ENCODE measurements at places on chromosomes 2 and 18.

DNA sequence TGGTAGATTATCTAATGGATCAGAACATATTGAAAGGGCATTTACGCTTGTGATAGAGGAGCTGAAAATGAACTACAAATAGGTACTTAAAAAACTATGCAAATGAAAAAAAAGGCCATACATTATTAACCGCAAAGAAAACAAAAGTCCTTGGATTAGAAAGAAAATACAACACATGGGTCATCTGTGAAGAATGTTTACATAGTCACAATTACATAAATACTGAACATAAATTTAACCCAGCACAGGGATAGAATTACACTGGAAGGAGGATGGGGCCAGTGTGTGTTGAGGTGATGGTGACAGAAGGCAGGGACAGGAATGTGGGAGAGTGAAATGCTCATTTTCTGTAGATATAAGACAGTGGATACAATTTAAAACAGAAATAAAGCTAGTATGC is 6.6 kb downstream of the NTSR2 start:
- no peak for DNase-seq

GRCh38 chr2:134576478-134576877 is 142.3 kb downstream of the TMEM163 start:
- DNase-seq = no peak

DNA sequence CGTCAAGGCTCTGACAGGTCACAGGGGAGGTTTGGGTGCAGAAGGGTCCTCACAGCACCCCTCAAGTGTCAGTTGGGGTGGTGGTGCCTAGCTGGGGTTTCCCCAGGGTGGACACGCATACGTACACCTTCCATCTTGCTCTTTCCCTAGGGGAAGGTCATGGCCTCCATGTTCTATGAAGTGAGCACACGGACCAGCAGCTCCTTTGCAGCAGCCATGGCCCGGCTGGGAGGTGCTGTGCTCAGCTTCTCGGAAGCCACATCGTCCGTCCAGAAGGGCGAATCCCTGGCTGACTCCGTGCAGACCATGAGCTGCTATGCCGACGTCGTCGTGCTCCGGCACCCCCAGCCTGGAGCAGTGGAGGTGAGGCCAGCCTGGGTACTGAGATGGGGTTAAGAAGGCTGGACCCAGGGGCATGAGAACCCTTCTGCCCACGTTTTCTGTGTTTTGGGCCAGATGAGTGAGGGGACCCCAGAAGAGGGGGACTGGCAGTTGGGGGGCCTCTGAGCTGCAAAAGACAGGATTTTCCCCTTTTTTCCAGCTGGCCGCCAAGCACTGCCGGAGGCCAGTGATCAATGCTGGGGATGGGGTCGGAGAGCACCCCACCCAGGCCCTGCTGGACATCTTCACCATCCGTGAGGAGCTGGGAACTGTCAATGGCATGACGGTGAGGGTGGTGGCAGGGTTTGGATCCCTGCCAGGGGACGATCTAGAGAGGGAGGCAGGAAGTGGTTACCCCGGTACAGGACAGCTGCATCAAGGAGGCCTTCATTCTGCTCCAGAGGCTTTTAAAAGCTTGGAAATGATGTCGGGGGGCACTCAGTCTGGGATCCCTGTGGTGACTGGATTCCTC is 20.9 kb downstream of the SLC30A3 start:
- DNase-seq = no peak

GRCh38 chr2:172905937-172906811 is 169.5 kb upstream of the MAP3K20 start:
- DNase-seq = no peak

GRCh38 chr18:77650799-77651385 is 401.2 kb downstream of the GALR1 start:
- DNase-seq = peak; percentile 45

DNA sequence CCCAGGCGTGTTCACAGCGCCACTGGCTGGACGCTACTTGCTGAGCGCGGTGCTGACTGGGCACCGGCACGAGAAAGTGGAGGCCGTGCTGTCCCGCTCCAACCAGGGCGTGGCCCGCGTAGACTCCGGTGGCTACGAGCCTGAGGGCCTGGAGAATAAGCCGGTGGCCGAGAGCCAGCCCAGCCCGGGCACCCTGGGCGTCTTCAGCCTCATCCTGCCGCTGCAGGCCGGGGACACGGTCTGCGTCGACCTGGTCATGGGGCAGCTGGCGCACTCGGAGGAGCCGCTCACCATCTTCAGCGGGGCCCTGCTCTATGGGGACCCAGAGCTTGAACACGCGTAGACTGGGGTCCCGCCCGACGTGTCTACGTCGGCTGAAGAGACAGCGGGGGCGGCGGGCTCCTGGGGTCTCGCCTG is 891 bp upstream of the KHK start:
- DNase-seq = peak; percentile 79

DNA sequence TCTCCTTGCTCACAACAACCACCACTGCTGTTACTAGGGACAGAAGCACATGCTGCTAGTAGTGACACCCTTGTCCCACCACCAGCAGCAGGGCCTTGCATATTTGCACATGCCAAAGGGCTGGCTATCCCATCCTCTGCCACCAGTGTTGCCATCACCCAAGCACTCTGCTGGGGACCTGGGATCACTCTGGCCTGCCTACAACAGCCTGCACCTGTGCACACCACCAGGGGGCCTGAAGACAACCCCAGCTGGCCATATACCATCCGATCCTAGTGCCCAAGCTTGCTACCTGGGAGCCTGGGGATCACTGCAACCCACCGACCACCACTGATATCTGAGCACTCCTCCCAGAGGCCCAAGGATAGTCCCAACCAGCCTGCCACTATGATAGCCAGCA is 99.9 kb upstream of the FANCL start:
- no peak for DNase-seq

- DNase-seq = no peak
Observed at GRCh38 chr2:31581124-31581795, 522 bp upstream of the SRD5A2 start.

GRCh38 chr2:47265751-47266231 is 110.7 kb upstream of the STPG4 start:
- DNase-seq = no peak

- no peak for DNase-seq
Observed at GRCh38 chr18:10457767-10458166, 3.3 kb downstream of the APCDD1 start.

All from posterior cingulate gyrus (tissue), 11 donors.